ENCODE measurements at places on chromosomes 5 and 9. TPM values are rescaled to one million over a fixed set of nuclear protein-coding genes. Genes with fewer than 3 reads are reported as not detected.

DMRTA1 gene
- 3.4 TPM for total RNA-seq

PCDHB8 gene
- total RNA-seq = 1.8 TPM

PLPPR1 gene
- 0.29 TPM for total RNA-seq

ARSI gene
- 2.2 TPM for total RNA-seq

DEPDC1B gene
- total RNA-seq = 117 TPM

ADCY2 gene
- total RNA-seq = 2.4 TPM

PCDHGA7 gene
- 4.5 TPM for total RNA-seq

ZNF366 gene
- 3.1 TPM for total RNA-seq

ROR2 gene
- total RNA-seq = 21.5 TPM

LMX1B gene
- 0.17 TPM for total RNA-seq

LURAP1L gene
- total RNA-seq = 25.2 TPM

KCNV2 gene
- total RNA-seq = not detected

CATSPER3 gene
- total RNA-seq = 1.0 TPM

SLC6A18 gene
- not detected for total RNA-seq

RFX3 gene
- total RNA-seq = 16.3 TPM

NUTM2G gene
- not detected for total RNA-seq

WDR38 gene
- total RNA-seq = not detected

INVS gene
- 26.4 TPM for total RNA-seq

IL5 gene
- not detected for total RNA-seq

HTR4 gene
- total RNA-seq = 3.8 TPM

PNPLA7 gene
- total RNA-seq = 16.5 TPM

ERAP2 gene
- 12.9 TPM for total RNA-seq

CTXN3 gene
- total RNA-seq = not detected

FGD3 gene
- 8.2 TPM for total RNA-seq

PCDHA11 gene
- total RNA-seq = 2.9 TPM

SPINK1 gene
- 234 TPM for total RNA-seq

CAMK4 gene
- total RNA-seq = 5.0 TPM

Data from mucosa of gallbladder (tissue), 1 donor.